ENCODE measurements at places on chromosomes 3 and 15.
A peak's percentile ranks its signal among the peaks of the same experiment; 100 is the strongest.

- peak; percentile 71 for DNase-seq
Measured at GRCh38 chr15:44738340-44738984, 2.1 kb downstream of the TRIM69 start.

GRCh38 chr3:169402672-169403360 is 260.7 kb downstream of the MECOM start:
- DNase-seq = no peak

DNA sequence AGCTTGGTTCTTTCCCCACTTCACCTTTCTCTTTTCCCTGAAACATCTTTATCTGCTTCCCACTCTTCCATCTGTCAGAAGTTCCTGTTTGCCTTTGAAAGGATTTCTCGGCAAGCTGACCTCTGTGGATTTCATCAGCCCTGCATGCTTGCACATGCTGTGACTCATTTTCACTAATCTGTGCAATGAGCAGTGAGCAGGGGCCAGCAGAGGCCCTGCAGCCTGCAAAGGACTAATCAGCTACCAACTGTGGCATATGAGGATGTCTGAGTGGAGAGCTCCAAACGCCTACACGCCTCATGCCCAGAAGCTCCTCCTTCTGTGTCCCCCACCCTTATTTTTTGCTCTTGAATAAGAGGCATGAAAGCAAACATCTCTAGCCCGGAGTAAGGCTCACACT is 333.0 kb upstream of the SEMA6D start:
- DNase-seq = peak; percentile 62

DNA sequence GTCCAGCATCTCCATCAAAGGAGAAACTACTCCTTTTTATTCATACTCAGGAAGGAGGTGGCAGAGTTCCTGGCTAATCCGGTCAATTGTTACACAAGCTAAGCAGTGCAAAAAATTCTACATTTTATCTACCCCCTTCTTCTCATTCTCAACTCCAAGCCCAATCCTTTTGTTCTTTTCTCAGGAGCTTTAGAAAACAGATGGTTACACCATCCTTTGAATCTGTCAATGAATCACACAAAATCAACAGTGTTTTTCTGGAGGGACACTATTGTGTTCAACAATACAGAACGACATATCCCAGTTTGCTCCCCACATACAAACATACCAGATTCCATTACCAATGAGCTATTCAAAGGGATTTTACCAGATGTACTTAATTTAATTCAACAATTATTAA is 362.1 kb downstream of the MAGI1 start:
- no peak for DNase-seq

DNA sequence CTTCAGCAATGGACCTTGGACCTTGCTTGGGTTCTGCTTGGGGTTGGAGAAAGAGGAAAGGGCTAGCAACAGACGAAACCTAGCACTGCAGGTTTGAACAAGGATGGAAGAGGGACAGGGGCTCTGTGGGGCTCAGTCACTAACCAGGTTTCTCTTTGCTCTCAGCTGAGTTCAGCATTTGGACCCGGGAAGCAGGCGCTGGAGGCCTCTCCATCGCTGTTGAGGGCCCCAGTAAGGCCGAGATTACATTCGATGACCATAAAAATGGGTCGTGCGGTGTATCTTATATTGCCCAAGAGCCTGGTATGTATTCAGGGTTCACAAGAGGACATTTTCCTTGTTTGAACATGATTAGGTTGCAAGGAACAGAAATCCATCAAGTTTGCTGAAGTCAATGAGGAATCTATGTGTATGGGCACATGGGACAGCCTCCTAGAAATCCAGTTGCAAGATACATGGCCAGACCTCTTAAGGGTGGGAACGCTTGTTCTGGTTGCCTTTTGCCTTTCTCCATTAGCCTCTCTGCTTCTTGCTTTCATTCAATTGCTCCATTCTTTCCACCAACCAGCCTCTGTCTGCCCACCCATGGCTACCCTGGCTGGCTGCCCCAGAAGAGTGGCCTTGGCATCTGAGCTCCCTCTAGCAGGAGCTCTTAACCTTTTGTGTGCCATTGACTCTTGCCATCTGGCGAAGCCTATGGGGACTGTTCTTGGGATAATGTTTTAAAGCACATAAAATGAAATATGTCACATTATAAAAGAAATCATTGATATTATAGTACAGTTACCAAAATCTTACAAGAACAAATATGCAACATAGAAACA is 55.9 kb downstream of the DNASE1L3 start:
- DNase-seq = no peak

- DNase-seq = no peak
Measured at GRCh38 chr15:43134157-43134635, 810 bp downstream of the TMEM62 start.

GRCh38 chr15:93523481-93523880 is 434.5 kb upstream of the RGMA start:
- peak; percentile 38 for DNase-seq

- no peak for DNase-seq
Measured at GRCh38 chr3:27127195-27127594, 242.0 kb downstream of the NEK10 start.

DNA sequence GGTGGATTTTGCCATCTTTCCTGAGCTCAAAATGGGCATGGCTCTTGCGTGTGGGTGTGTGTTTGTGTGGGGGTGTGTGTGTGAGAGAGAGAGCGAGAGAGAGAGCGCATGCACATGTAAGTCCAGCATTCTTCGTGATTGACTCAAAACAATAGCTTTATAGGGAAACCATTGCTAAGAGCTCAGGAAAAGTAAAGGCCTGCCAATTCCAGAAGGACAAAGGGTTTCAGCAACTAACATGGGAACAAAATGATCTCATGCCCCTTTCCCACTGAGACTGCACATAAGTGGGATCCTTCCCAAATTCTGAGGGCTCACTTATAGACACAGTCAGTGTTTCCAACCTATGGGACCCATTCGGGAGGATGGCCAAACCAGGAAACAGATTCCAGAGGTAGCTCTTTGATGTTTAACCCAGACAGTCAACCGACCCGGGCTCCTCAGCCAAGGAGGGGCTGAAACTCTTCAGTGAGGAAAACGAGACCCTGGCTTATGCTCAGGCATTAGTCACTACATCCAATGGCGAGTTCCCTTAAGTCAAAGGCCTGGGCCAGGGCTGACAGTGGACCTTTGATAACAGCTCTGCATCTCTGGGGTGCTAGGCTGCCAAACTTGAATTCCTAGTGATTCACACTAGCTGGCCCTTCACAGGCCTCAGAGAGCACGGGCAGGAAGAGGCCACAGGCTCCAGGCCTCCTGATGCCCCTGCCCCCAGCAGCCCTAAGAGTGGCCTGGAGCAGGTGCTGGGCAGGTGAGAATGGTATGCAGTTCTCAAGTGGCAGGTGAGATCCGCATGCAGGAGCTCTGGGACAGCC is 305.0 kb upstream of the C2CD4B start:
- peak; percentile 71 for DNase-seq

- peak; percentile 64 for DNase-seq
Measured at GRCh38 chr3:55721716-55722484, 234.8 kb upstream of the WNT5A start.

GRCh38 chr3:32571192-32571485 is 481 bp upstream of the DYNC1LI1 start:
- no peak for DNase-seq

DNA sequence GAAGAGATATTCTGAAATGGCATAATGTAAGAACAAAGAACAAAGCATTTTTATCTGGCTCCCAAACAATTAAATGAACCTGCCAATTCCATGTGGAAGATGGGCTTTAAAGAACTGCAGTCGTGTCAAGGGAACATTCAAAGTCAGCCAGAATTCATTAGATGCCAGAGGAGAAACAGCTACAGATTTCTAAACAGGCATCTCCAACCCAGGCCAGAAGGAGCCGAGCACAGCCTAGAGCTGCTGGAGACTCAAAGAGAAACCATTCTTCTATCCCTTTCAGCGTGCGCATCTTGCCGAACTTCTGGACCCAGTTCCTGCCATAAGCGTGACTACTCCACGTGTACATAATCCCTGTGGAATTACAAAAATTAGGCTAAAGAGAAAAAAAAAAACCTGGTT is 60.4 kb downstream of the MB21D2 start:
- DNase-seq = peak; percentile 72

DNA sequence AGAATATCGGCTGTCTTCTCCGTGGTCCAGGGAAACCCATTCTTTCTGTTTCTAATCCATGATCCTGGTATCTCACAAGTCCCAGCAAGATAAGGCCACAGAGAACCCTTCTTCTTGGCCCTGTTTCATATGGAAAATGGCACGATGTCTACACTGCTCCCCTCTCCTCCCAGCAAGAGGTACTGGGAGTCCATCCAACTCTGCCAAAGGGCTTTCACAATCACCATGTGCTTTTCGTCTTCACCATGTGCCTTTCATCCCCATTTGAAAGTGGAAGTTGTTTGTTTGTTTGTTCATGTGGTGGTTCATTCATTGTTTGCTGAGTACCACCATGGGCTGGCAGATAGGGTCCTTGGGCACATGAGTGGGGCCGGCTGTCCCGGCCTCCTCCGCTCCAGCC is 5.5 kb downstream of the ITIH3 start:
- no peak for DNase-seq

DNA sequence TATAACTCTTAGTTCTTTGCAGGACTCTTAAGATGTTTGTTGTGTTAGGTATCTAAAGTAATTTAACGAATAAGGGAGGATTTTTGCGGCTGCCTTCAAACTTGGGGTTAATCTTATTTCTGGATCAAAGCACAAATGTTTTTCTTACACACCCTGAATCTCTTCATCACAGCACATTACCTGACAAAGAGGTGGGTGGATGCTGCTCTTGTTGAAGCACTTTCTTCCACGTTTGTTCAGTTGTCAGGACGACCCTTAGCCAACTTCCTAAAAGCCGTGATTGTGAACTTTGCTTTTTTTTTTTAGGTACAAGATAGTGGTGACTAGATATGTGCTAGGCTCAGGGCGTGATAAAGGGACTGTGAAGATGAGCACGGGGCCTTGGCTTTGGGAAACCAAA is 36.0 kb downstream of the YEATS2 start:
- no peak for DNase-seq

- no peak for DNase-seq
Measured at GRCh38 chr3:126540951-126541627, 17.1 kb downstream of the CHST13 start.

DNA sequence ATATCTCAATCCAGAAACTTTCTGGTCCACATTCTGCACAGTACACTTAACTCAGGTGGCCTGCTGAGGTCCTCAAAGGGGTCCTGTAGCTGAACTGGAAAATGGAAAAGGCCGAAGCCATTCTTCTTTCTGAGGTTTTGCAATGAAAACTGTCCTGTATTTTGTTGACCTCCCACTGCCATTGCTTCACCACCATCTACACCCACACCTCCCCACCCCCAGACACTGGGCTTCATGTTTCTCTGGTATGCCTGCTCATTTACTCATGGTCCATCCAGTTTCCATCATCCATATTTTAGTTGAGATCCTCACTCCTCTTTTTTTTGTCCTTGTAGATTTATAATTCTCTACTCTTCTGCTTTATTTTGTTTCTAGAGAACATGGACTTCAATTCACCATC is 115.7 kb upstream of the SLC24A5 start:
- no peak for DNase-seq

- DNase-seq = peak; percentile 74
Measured at GRCh38 chr3:8739757-8740504, 6.3 kb downstream of the CAV3 start.

- DNase-seq = no peak
Measured at GRCh38 chr3:133986311-133986710, 43.4 kb downstream of the SLCO2A1 start.

GRCh38 chr3:33167716-33168336 is 50.8 kb downstream of the SUSD5 start:
- DNase-seq = no peak

- no peak for DNase-seq
Measured at GRCh38 chr3:40997711-40998519, 201.4 kb upstream of the CTNNB1 start.

- no peak for DNase-seq
Measured at GRCh38 chr15:92531406-92531805, 124.2 kb downstream of the FAM174B start.

- DNase-seq = no peak
Measured at GRCh38 chr15:57079931-57080620, 161.6 kb downstream of the TCF12 start.

- no peak for DNase-seq
Measured at GRCh38 chr3:123725652-123726400, 141.0 kb upstream of the HACD2 start.

GRCh38 chr3:11084098-11084497 is 70.2 kb upstream of the HRH1 start:
- no peak for DNase-seq

- DNase-seq = no peak
Measured at GRCh38 chr15:34759347-34759746, 4.5 kb upstream of the GJD2 start.

DNA sequence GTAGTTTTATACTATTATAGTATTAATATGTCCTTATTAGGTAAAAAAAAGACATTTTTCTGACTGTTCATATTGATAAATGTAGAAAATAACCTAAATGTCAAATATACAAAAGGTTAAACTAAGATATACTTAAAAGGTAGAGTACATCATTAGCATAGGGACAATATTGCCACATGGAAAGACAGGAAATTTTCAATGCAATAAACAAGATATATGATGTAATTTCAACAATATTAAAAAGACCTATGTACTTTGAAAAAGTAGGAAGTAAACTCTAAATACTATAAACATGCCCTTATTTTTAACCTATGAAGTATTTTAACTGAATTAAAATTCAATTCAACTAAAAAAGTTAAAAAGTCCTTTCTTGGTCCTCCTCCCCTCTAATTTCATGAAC is 1.9 kb downstream of the SPG11 start:
- no peak for DNase-seq

Data from GM03348 (cell line).